ENCODE measurements at places on chromosomes 3 and 15.

DNA sequence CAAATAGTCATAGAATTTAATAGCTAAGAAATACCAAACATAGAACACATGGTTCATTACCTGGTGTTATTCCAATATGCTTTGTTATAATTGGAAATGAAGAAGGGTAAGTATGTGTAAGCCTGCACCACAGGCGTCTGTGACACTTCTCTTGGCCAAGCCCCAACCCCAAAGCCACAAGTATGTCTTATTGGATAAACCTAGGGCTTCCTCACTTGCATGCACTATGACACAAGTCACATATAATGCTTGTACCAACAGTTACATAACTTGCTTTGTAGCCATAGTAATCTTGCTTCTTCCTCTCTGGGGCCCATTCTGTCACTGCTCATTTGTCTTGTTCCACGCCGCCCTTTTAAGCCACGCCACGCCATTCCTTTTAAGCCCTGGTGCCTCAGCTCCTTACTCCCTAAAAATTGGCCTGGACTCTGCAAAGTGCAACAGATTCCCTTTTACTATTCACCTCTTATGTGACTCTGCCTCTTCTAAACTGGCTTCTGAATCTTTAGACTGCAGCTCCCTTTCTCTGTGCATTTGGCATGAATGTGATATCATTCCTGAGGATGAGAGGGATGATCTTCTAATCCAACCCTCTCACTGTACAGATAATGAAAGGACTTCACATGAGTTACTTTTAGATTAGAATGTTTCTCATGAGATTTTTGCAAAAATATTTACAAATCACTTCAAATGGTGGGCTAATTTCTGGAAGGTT, 48.1 kb upstream of the EPHA3 start:
- DNase-seq = no peak

- no peak for DNase-seq
Observed at GRCh38 chr15:48481802-48482201, 150.6 kb downstream of the DUT start.

GRCh38 chr15:34986771-34987480, 1.2 kb downstream of the ZNF770 start:
- no peak for DNase-seq

GRCh38 chr3:81558106-81558505, 203.3 kb downstream of the GBE1 start:
- DNase-seq = no peak

DNA sequence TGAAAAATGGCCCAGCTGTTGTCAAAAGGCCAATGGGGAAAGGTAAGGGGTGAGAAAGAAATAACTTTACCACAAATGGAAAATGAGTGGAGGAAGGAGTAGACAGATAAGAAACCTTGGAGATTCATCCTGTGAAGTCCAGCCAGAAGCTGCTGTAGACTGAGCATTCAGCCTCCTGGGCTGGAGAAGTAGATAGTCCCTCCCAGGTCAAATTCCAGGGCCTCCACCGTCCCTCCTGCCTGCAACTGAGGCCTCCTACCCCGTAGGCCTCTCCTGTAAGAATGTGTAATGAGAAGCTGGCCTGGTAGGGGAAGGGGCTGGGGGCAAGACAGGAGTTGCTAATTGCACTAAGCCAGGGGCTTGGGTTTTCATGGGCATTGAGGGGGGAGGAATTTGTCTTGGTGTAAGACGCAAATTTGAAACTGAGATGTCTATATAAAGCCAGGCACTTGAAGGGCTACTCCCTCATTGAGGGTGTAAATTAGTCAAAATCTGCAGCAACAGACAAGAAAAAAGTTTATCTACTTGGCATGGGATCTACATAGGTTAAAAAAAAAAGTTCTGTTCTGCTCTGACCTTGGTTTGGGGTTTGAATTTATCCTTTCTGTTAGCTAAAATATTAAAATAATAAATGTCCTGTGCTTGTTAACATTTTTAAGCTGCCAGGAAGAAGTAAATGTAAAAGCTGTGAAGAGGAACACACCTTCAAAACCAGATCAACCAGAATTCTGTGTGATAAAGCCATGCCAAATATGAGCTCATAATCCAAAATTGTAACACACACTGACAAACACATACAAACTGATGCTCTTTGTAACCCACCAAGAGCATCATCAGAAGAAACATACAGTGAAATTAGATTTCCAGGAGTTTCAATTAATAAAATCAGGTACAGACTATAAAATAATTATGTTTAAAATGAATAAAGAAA, 1.7 kb upstream of the RBP2 start:
- DNase-seq = no peak

- DNase-seq = no peak
Observed at GRCh38 chr3:32137870-32138269, 31.4 kb downstream of the GPD1L start.

DNA sequence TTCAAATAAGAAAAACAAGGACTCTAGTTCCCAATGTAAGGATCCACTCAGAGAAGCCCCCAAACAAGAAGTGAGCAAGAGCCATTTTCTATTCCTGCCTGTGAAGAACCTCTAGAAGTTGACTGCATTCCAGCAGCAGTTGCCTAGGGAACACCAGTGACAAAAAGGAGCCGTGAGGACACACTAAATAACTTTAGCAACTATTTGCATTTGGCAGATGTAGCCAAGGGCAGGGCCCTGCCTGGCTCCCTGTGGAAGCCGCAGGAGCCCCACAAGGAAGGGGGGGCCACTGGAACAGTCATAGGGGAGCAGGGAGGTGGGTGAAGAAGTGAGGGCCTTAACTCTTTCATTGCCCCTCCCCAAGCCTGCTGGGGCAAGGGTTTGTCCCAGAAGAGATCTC, 470.2 kb upstream of the PROK2 start:
- no peak for DNase-seq

All from NCI-H510A (cell line).